CD8-positive, alpha-beta T cell (primary cell): ENCODE measurements at places on chromosomes 16 and 17.

GRCh38 chr16:49052846-49053245, 228.8 kb downstream of the CBLN1 start:
- DNase-seq: no peak

DNA sequence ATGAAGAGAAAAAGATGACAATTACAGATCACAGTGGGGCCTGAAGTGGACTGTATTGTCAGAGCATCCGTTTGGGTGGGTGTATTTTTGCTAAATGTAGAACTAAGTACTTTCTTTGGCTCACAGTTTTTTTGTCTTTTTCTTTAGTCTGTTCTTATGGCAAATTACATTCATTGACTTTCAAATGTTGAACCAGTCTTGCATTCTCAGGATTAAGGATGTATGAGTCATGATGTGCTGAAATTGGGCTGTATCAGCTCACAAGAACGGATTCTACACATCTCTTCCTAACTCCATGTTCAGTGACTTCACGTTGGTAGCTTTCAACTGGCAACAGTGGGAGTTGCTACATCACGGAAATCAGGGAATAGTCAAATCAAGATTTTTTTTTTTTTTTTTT, 66.5 kb downstream of the TEX2 start:
- no peak for DNase-seq

DNA sequence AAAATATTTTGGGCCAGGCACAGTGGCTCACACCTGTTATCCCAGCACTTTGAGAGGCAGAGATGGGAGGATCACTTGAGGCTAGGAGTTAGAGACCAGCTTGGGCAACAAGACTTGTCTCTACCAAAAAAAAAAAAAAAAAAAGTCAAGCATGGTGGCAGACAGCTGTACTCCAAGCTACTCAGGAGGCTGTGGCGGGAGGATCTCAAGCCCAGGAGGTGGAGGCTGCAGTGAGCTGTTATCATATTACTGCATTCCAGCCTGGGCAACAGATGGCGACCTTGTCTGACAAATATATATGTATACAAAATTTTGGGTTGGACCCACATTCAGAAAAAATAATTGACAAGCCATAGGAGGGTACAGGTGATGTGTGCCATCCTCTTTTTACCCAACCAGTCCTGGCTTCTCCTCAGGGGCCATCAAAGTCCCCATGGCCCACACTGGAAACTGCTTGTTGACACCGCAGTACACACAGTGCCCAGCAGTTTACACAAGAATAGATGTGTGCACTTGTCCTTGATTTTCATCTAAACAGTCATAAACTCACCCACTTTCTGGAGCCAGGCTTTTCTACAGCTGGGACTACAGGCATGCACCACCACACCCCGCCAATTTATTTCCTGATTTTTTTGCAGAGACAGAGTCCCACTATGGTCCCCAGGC, 1.7 kb downstream of the CES2 start:
- DNase-seq: no peak

DNA sequence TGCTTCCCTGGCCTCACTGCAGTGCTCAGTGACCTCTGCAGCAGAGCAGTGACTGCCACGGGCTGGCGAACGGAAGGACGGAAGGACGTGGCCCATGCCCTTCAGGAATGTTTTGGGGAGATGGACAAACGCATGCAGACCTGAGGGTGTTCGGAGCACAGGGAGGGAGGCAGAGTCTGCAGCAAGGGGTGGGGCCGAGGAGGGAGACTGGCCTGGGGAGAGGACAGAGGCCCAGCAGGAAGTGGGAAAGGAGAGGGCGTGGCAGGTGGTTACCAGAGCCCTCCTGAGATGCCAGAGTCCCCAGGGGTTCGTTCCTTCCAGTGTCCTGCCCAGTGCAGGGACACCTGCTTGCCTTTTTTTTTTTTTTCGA, 21.9 kb downstream of the ADORA2B start:
- no peak for DNase-seq

DNA sequence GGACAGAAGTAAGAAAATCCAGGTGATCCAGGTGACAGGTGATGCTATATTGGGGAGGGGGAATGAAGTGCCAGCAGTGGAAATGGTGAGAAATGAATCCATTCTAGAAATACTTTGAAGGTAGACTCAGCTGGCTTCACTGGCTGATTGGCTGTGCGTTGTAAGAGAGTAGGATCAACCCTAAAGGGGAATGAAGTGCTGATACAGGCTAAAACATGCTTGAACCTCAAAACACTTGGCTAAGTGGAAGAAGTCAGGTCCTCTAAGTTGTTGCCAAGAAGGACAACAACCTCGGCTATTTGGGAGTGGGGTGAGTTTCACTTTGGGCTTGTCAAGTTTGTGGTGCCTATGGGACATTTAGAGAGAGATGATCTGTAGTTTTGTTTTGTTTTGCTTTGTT, 24.1 kb upstream of the SCNN1B start:
- no peak for DNase-seq

DNA sequence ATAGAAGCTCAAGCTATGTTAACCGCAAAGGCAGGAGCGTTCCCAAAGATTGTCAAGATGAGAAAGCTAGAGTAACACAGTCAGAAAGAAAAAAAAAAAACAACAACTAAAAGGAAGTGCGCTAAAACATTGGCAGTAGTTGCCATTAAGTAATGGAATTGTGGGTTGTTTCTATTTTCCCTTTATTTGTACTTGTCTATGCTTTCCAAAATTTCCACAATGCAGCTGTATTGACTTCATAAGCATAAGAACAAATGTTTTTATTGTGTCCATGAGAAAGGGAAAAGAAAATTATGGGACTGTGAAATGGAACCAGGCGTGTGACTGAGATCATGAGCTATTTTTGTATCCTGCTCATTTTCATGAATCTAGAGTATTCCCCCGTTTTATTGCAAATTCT, 153.4 kb downstream of the TMEM114 start:
- no peak for DNase-seq

DNA sequence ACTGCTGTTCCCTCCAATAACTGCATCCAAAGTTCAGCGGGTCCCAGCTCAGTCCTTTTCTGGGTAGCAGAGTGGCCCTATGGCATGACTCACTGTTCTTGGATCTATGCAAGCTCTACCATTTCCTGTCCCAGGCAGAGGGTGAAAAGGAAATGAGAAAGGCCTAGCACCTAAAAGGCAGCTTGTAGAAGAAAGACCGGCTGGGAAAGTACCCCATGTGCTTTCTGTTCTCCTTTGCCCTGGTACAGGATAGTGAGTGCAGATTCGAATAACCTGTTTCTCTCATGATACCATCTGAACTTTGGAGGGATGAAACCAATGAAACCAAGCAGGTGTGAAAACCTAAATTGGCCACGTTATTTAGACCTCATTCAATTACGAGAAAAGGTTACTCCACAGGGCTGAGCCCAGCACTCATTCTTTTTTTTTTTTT, 12.7 kb upstream of the HASPIN start:
- peak; percentile 46 for DNase-seq

DNA sequence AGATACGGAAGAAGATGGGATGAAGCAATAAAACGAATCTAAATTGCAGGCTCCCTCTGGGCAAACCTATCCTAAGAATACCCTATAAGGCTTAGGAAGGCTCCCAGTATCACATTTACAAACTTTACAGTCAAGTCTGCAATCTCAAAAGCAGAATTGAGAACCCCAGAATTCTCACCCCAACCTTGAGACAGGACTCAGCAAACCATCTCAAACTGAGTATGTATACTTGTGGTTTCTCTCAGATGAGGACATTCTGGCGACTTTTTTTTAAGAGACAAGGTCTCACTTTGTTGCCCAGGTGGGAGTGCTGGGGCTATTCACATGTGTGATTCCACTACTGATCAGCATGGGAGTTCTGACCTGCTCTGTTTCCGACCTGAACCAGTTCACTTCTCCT, 19.3 kb upstream of the ITGA2B start:
- no peak for DNase-seq

- DNase-seq: no peak
These were observed 13.3 kb upstream of the HOXB2 start for GRCh38 chr17:48558057-48558830.

DNA sequence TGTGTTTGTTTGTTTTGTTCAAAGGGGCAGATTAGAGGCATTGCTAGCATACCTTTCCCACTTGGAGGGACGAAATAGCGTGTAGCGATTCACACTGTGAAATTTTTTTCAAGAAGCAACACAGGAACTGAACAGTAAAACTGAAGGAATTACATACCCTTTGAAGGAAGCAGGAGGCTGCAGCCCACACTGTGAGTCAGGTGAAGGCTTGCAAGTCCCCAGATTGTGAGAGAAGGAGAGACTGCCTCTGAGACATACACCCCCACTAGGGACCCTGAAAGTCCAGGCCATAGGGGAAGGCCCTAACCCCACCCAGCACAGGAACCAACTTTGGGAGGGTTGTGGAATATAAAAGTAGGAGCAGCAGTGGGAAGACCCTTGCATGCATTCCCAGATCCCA, 69.6 kb upstream of the HS3ST3A1 start:
- DNase-seq: no peak

DNA sequence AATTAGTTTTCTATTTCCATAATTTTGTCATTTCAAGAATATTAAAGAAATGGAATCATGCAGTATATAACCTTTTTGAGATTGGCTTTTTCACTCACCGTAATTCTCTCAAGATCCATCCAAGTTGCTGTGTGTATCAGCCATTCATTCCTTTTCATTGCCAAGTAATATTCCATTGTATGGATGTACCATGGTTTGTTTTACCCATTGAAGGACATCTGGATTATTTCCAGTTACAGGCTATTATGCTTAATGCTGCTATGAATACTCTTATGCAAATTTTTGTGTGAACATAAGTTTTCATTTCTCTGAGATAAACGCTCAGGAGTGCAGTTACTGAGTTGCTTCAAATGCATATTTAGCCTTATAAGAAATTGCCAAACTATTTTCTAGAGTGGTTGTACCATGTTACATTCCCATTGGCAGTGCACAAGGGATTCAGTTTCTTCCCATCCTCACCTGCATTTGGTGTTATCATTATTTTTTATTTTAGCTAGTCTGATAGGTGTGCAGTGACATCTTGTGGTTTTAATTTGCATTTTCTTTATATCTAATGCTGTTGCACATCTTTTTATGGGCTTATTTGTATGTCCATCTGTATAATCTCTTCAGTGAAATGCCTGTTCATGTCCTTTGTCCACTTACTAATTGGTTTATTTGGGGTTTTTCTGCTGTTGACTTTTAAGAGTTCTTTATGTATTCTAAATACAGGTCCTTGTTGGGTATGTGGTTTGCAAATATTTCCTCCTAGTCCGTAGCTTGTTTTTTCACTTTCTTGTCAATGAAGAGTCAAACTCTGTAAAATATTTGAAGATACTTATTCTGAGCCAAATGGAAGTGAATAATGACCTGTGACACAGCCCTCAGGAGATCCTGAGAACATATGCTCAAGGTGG, 32.7 kb downstream of the BMERB1 start:
- DNase-seq: peak; percentile 6

DNA sequence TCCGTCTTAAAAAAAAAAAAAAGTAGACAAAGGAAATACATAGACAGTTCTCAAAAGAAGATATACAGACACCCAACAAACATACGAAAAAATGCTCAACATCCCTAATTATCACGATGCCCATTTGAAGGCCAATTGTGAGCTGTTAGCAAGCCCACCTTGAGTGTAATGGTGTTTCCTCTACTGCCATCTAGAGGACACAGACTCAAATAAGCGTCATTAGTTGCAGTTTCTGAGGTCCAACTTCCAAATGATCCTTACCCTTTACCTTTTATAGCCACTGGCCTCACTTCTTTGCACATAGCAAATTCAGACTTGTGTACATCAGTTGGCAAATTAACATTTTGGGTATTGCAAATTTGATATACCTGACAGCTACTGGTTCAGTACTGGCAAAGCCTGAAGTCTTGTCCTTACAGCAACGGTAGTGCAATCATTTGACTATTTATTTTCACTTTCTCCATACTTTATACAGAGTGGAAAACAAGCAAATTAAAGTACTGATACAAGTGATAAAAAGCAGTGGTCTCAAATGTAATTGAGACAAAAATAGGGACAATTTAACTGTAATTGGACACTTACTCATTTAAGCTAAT, 536.3 kb upstream of the EEF2KMT start:
- no peak for DNase-seq

DNA sequence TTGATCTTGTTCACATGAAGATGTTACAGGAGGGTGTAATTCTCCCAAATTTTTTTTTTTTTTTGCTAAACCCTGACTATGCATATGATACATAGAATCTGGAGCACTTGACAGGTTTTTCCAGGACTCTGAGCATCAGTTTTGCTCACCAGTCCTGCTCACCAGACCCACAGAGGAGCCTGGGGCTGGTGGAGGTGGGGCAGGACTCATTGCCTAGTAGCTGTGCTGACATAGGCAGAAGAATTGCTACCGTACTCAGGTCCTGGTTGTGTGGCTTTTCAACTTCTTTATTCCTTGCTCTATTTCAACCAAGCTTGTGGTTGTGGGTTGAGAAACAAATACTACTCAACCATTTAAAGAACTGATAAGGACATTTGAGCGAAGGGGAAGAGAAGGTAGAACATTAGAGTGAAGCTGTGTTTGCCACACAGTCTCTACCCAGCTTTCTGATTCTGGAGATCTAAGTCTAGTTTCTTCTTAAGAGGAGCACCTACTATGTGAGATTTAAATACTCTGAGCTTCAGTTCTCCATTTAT, 212.4 kb downstream of the UTP18 start:
- DNase-seq: no peak

GRCh38 chr16:14389359-14389758, 240.7 kb downstream of the PARN start:
- no peak for DNase-seq

DNA sequence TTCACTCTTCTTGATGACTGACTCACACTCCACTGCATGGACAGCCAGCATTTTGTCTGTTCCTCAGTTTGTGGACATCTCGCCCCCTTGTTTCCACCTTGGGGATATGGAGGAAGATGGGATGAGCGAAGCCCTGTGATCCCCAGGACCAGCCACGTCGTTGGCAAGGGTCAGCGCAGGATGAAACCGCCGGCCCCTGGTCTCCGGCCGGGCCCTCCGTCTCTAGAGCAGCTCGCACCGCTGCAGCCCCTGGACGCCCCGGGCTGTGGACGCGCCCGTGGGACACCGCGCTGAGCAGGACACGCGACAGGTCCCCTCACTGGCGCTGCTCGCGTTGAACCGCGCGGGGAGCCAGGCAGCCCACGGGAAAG, 604 bp upstream of the ZC3H18 start:
- no peak for DNase-seq

- DNase-seq: no peak
These were observed 11.3 kb upstream of the PHOSPHO1 start for GRCh38 chr17:49241692-49242397.

DNA sequence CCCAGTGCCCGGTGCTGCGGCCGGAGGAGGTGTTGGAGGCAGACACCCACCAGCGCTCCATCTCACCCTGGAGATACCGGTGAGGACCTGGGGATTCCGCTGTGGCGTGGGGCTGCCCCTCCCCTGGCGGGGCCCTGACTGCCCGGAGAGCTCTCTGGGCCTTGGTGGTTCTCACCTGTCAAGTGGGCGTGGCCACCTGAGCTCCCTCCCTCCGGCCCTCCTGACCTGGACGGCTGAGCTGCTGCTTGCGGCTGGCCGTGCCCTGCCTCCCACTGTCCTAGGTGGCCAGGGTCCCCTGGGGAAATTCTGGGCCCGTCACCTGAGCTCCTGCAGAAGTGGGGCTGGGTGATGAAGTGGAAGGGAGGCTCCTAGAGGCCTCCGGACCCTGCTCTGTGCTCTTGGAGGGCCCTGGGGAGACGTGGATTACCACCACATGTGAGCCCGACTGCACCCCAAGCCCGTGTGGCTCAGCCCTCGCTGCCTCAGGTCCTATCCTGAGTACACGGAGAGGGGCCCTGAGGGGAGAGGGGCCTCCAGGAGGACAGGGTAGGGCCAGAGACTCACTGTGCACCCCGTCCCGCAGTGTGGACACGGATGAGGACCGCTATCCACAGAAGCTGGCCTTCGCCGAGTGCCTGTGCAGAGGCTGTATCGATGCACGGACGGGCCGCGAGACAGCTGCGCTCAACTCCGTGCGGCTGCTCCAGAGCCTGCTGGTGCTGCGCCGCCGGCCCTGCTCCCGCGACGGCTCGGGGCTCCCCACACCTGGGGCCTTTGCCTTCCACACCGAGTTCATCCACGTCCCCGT, 1.1 kb downstream of the IL17C start:
- no peak for DNase-seq
